Retinal pigment epithelial cell (primary cell): ENCODE measurements at places on chromosomes 4 and X.

DNA sequence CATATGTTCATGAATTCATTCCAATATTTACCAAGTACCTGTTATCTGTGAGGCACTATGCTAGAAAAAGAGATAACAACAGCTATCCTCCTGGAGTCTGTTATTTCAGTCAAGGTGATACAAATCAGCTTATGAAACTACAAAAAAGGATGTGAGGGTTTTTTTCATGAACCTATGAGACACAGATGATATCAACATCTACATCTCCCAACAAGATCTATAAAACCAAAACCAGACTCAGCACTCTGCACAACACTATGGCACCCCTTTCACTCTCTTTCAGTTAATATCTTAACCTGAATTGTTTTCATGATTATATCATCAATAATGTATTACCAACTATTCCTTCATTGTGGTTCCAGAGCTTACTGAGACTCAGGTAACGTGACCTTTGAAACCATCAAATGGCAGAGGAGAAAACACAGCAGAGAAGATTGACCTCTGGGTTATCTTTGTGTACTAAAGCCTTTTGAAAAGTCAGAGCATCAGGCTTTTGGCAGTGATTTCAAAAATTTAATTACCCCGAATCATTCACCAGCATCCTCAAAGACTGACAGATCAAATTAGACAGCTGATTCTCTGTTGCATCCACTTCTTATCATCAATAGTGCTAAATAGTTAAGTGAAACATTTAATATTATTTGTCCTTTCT is 244.6 kb upstream of the FTHL17 start:
- no peak for DNase-seq

- no peak for DNase-seq
Measured at GRCh38 chrX:104918122-104918521, 302.4 kb downstream of the TEX13A start.

GRCh38 chr4:110484029-110484428 is 8.1 kb downstream of the ENPEP start:
- no peak for DNase-seq

GRCh38 chrX:134026565-134027311 is 41.3 kb upstream of the GPC3 start:
- no peak for DNase-seq

- no peak for DNase-seq
Measured at GRCh38 chr4:188374871-188375270, 235.6 kb downstream of the TRIML1 start.

DNA sequence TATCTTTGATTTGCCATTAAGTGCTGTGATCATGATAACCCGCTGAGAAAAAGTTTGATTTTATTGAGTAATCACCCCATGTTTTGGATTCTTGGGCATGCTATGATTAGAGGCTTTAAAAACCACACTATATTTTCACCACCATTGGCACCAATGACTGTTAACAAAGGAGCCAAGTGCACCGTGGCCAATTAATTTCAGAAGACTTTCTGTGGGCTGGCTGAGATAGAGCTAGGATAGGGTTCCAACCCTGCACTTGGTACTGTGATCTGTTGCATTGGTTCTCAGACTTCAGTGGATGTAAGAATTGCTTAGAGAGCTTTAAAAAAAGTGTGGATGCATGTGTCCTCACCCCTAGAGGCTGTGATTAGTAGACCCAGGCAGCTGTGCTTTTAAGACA is 32.4 kb downstream of the OCRL start:
- no peak for DNase-seq

DNA sequence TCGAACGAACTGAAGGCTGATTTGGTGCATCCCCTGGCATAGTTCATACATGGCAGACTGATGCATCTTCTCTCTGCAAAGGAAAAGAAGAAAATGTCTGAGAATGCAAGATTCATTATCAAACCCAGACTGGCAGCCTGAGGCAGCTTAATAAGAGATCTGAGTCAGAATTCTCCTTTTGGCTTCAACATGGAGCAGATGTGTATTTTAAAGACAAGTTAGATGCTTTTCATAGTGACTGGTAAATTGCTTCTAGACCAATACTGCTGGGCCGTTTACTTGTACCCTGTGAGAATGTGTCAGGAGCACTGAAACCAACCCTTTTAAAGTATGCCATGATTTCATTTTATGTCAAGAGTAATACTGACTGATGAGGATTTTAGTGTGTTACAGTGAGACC is 322.0 kb downstream of the NR3C2 start:
- no peak for DNase-seq

- no peak for DNase-seq
Measured at GRCh38 chr4:152946446-152946845, 10.3 kb downstream of the FHDC1 start.

DNA sequence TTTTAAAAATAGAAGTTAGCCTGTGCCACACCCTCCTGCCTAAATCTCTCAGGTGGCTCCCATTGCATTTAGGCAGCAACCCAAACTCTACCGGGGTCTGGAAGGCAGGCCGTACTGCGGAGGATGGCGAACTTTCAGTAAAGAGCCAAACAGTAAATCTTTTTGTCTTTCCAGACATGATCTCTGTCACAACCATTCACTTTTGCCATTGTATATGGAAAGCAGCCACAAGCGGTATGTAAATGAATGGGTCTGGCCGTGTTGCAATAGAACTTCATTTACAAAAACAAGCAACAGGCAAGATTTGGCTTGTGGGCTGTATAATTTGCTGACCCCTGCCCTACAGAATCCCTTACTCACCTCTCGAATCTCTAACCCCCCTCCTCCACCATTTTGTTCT is 3.3 kb downstream of the RADX start:
- no peak for DNase-seq

DNA sequence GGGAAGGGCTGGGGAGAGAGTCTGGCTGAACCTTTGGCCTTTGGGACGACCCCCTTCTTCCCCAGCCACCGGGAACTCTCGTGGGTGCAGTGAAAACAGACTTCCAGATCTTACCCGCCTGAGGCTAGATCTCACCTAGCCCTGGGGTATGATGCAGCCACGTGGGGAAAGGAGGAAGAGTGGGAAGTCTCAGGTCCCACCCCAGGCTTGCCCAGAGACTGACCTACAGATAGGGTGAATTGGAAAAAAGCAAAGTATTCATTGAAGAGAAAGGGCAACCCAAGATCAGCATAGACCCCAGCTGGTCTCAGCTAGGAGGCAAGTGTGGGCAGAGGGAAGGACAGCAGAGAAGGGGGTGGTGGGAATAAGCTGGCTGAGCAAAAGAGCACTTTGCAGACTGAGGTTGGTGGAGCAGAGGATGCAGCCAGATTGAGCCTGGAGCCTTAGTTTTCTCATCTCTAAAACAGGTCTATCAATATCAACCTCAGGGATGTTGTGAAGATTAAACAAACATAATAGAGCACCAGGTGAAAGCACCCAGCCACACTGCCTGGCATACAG is 4.2 kb upstream of the EFNB1 start:
- no peak for DNase-seq

DNA sequence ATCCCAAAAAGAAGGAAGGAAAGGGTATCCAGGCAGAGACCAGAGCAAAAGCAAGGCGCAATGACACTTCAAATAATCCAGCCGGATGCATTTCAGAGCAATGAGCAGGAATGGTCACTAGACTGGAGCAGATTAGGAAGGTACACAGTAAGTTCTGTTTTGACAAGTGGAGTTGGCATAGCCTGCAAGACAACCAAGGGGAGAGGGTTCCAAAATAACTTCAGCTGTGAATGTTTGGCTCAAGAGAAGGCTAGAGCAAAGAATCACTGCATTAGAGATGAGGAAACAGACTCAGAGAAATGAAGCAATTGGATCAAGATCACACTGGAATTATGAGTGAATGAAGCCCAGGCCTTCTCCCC is 90.0 kb upstream of the EGFL6 start:
- DNase-seq: no peak

GRCh38 chrX:3787856-3788255 is 74.4 kb upstream of the PRKX start:
- no peak for DNase-seq

- DNase-seq: no peak
Measured at GRCh38 chrX:13741695-13742094, 7.1 kb downstream of the OFD1 start.

- DNase-seq: no peak
Measured at GRCh38 chr4:55398461-55398860, 2.7 kb downstream of the TMEM165 start.

GRCh38 chrX:66045894-66046293 is 6.0 kb upstream of the VSIG4 start:
- no peak for DNase-seq

GRCh38 chr4:41212616-41213203 is 1.6 kb downstream of the APBB2 start:
- peak; percentile 25 for DNase-seq

- no peak for DNase-seq
Measured at GRCh38 chr4:164203476-164203875, 550.5 kb upstream of the SMIM31 start.

GRCh38 chr4:102299354-102300107 is 45.8 kb downstream of the SLC39A8 start:
- peak; percentile 27 for DNase-seq

DNA sequence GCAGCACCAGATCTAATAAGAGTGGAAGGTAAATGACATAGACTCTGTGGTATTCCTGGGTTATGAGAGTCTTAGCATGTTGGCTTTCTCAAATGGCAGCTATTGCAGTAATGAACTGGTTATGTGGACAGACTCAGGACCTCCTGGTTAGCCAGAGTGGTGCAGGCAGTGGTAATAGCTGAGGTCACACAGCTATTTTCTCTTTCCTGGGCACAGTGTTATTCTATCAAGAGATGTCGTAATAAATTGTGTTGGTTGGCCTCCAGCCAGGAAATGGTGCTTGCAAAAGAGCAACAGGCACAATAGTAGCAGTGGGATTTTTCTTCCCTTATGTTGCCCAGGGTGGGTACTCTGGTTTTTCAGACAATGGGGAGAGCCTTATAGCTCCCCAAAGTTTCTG is 279.2 kb upstream of the FGF16 start:
- no peak for DNase-seq

DNA sequence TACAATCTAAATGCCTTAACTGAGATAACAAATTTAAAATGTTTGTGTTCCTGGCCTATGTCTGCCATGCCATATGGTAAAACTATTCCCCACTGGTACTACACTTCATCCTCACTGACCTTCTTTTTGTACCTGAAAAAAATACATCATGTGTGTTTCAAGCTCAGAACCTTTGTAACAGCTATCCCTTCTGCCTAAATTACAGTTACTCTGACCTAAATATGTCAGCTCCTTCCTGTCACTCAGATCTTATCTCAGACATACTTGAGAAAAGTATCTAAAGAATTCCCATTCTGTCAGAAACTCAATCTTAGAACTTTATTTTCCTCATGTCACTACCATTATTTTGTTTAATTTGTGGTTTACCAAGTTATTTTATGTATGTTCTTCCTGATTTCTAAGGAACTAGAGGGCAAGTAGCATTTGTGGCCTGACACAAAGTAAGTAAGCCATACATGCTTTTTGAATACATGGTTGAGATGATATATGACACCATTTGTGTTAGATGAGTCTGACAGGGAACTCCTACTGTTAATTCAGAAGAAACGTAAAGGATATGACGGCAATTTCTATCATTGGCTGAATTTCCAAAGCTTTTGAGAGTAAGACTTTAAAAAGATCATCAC is 456.5 kb upstream of the NDST3 start:
- peak; percentile 42 for DNase-seq

GRCh38 chrX:10615931-10616774 is 4.2 kb downstream of the MID1 start:
- DNase-seq: peak; percentile 85

DNA sequence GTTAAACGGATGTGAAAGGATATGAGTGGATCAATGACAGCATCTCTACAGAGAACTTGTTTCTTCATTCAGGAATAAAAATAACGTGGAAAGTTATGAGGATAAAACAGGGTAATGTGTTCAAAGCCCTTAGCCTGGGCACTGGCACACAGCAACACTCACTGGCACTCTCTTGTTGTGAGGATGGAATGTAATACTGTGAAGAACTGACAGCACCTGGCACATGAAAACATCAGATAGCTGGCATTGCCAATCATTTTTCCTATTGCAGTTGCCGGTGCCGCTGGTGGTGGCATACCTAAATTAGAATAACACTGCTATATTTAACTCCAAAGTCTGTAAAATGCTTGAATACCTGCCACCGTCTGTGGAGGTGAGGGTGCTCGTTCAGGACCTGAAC is 1061.2 kb downstream of the DMD start:
- DNase-seq: no peak

GRCh38 chrX:112768563-112768962 is 72.1 kb downstream of the AMOT start:
- DNase-seq: no peak

- DNase-seq: no peak
Measured at GRCh38 chr4:176583278-176583677, 209.4 kb downstream of the VEGFC start.

DNA sequence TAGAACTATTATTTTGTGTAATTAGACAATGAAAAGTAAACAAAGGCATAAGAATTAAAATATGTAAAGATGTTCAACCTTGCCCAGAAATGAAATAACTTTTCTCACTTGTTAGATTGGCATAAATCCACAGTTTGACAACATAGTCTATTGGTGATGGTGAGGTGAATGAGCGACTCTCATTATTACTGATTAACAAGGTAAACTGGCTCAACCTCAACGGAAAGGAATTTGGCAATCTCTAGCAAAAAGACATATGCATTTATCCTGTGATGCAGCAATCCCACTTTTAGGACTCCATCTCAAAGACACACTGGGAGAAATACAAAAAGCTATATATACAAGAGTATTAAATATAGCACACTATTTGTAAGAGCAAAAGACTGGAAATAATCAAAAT is 22.3 kb downstream of the UBA6 start:
- no peak for DNase-seq

GRCh38 chr4:8029689-8030088 is 90.0 kb upstream of the AFAP1 start:
- no peak for DNase-seq

DNA sequence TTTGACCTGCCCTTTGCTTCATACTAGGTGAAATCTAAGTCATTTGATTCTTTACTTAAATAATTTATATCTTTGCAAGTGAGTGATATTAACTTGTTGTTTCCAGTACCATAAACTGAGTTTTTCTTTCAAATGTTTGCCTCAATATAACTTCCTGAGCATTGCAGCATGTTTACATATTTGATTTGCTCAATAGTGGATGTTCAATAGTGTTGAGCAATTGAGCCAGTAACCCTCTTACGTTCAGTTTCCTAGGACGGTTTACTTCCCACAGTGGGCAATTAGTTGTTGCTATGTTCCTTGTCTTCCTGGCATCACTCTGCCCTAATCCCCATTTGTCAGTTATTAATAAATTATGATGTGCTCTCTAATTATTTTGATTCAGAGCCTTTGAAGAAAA is 278.5 kb downstream of the EPHA5 start:
- DNase-seq: no peak
